ENCODE measurements at places on chromosomes 2 and 18. TPM values are rescaled to one million over a fixed set of nuclear protein-coding genes. Genes with fewer than 3 reads are reported as not detected.

The LINC00305 gene
- not detected for total RNA-seq

The ACMSD gene
- under 0.01 TPM for total RNA-seq

The RAD51AP2 gene
- total RNA-seq, result not detected

The TMEM198 gene
- 1.3 TPM for total RNA-seq

The TRIM54 gene
- not detected for total RNA-seq

The CFC1 gene
- not detected for total RNA-seq

The SERPINB12 gene
- total RNA-seq, result not detected

The FOSL2 gene
- total RNA-seq, result 59.2 TPM

The SERPINB3 gene
- total RNA-seq, result not detected

The ITSN2 gene
- 20.5 TPM for total RNA-seq

The AP1S3 gene
- 5.9 TPM for total RNA-seq

The HJURP gene
- total RNA-seq, result 2.4 TPM

The CDK15 gene
- total RNA-seq, result 6.6 TPM

The KATNAL2 gene
- 3.6 TPM for total RNA-seq

The GPAT2 gene
- total RNA-seq, result 2.3 TPM

The PLCD4 gene
- 1.8 TPM for total RNA-seq

The TMEM37 gene
- total RNA-seq, result 0.37 TPM

The CDH19 gene
- not detected for total RNA-seq

The SCG2 gene
- total RNA-seq, result 3.3 TPM

The CRYBA2 gene
- not detected for total RNA-seq

The LBX2 gene
- 2.9 TPM for total RNA-seq

The TMEFF2 gene
- 3.0 TPM for total RNA-seq

The CHRNA1 gene
- total RNA-seq, result 0.14 TPM

The CFAP65 gene
- total RNA-seq, result not detected

The WDR33 gene
- total RNA-seq, result 17.8 TPM

The DES gene
- total RNA-seq, result 3.7 TPM

The TXNDC2 gene
- under 0.01 TPM for total RNA-seq

The OR6B2 gene
- not detected for total RNA-seq

The DYSF gene
- 0.65 TPM for total RNA-seq

The PLEKHH2 gene
- 5.3 TPM for total RNA-seq

The CFC1B gene
- not detected for total RNA-seq

The TSGA10 gene
- 3.4 TPM for total RNA-seq

The MSTN gene
- total RNA-seq, result 0.09 TPM

The GAL3ST2 gene
- 0.18 TPM for total RNA-seq

The DSG1 gene
- not detected for total RNA-seq

The LAMA3 gene
- 19.1 TPM for total RNA-seq

The SAG gene
- not detected for total RNA-seq

The KLHL29 gene
- 3.4 TPM for total RNA-seq

The SH3RF3 gene
- 2.6 TPM for total RNA-seq

The MYO5B gene
- 0.18 TPM for total RNA-seq

The ASAP2 gene
- total RNA-seq, result 15.1 TPM

All from smooth muscle cell of bladder (primary cell).